Tibial nerve (tissue), 4 donors: ENCODE measurements at places on chromosomes 5 and 9.

DNA sequence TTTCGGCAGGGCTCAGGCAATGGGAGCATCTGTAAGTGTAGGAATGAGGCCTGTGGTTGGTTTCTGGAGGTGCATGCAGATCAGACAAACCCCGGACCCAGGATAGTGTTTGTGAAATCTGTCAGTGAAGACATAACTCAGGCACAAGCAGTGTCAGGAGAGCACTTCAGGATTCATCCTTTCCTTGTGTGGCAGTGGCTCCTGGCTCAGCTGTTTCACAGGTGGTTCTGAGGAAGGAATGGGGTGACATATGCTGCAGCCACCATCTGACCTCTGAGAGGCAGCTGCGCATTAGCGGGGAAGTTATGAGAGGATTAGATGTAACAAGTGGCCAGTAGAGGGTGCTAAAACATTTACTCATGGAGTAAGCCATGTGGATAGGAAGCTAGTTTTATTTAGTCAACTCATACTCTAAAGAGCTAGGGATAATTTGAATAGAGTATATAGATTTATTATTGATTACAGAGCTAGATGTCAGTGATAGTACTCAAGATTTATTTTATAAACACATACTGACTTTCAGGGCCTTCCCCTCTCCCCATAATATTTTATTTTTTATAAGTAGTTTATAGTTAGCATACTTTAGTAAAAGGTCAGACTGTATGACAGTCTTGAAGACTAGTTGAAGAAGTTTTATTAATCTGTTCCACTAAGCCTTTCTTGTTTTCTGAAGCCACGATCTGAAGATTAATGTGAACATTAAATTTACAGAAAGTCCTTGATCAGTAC, 28.4 kb downstream of the NNT start:
- no peaks in the 10 kb centered on the region for H3K4me1 ChIP-seq
- H3K27ac ChIP-seq, result no peak overlapping the region
- no peaks in the 10 kb centered on the region for H3K27me3 ChIP-seq

DNA sequence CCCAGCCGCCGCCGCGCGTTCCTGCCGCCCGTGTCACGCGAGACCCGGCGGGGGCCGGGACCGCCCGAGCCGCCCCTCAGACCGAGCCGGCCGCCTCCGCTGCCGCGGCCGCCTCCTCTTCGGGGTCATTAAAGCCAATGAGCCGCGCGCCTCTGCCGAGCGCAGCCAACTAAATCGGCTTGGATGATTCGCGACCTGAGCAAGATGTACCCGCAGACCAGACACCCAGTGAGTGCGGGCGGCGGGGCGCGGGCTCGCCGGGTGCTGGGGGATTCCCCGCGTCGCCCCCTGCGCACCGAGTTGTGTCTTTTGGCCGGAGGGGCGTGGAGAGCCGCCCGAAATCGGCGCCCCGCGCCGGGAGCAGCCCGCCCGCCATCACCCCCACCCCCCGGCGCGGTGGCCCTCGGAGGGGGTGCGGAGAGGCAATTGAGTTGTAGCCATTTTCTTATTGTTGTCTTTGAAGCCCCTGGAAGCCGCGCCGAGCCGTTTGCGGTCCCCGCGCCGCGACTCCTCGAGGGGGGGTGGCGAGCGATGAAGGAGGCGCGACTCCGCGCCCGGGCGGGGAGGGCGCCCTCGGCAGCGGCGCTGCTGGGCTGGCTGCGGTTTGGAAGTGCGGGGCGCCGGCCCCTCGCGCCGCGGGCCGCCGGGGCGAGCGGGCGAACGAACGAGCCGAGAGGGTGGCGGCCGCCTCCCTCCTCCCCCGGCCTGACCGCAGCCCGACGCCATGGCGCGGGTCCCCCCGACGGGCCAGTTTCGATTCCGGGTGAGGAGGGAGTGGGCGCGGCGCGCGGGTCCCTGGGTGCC, 1.0 kb downstream of the TLE4 start:
- H3K27ac ChIP-seq, result peak overlapping the region; percentile 94
- no peaks in the 10 kb centered on the region for H3K4me1 ChIP-seq
- H3K36me3 ChIP-seq, result no peaks in the 10 kb centered on the region
- H3K4me3 ChIP-seq, result peak overlapping the region; percentile 81

- H3K27ac ChIP-seq, result no peak overlapping the region
- no peaks in the 10 kb centered on the region for H3K27me3 ChIP-seq
- no peaks in the 10 kb centered on the region for H3K4me1 ChIP-seq
- H3K4me3 ChIP-seq, result no peak overlapping the region
- DNase-seq, result no peak
- no peaks in the 10 kb centered on the region for H3K36me3 ChIP-seq
Measured at GRCh38 chr5:171715551-171715950, 70.1 kb upstream of the SMIM23 start.

DNA sequence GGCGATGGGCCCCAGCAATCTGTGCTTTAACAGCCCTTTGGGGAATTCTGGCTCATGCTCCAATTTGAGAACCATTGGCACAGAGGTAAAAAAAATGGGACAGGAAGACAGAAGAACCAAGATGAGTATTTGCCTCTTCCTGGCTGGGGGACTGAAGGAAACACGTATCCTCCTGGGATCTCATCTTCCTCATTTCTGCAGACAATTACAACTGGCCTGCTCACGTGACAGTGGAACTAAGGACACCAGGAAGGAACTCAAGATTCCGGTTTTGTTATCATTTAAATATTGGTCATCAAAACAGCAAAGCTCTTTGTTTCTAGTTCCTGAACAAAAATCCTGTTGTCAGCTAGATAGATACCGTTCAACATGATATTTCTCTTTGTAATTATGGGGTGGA, 216.0 kb upstream of the DAP start:
- H3K36me3 ChIP-seq, result no peaks in the 10 kb centered on the region
- DNase-seq, result no peak
- H3K4me1 ChIP-seq, result no peaks in the 10 kb centered on the region
- H3K27me3 ChIP-seq, result no peaks in the 10 kb centered on the region
- no peak overlapping the region for H3K27ac ChIP-seq

- H3K27ac ChIP-seq, result no peak overlapping the region
- DNase-seq, result no peak
- no peak overlapping the region for H3K4me3 ChIP-seq
- no peaks in the 10 kb centered on the region for H3K36me3 ChIP-seq
- H3K4me1 ChIP-seq, result no peaks in the 10 kb centered on the region
Measured at GRCh38 chr9:118829334-118829733, 539.9 kb downstream of the BRINP1 start.

DNA sequence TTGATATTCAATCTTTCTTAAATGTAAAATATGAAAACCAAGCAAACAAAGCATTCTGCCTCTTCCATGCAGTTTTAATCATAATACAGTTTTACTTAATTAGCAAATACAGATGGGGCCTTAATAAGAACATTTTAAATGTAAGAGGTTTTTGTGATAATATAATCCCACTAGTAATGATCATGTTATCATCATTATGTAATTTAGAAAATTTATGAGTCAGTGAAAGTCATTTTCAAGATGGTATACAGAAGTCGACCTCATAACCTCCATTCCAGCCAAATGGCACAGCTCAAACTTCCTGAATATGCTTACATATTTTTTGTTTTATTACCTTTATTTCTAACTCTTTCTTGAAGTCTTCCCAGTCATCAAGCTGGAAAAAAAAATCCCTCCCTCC, 102.2 kb upstream of the GNA14 start:
- no peak overlapping the region for H3K4me3 ChIP-seq
- DNase-seq, result no peak
- H3K4me1 ChIP-seq, result peaks cover 21% of the 10 kb centered on the region
- H3K27me3 ChIP-seq, result no peaks in the 10 kb centered on the region
- H3K36me3 ChIP-seq, result no peaks in the 10 kb centered on the region

GRCh38 chr9:29199975-29200374, 1626.7 kb upstream of the C9orf72 start:
- DNase-seq, result no peak
- no peak overlapping the region for H3K4me3 ChIP-seq
- no peaks in the 10 kb centered on the region for H3K4me1 ChIP-seq
- no peaks in the 10 kb centered on the region for H3K27me3 ChIP-seq
- H3K36me3 ChIP-seq, result no peaks in the 10 kb centered on the region
- H3K27ac ChIP-seq, result no peak overlapping the region

DNA sequence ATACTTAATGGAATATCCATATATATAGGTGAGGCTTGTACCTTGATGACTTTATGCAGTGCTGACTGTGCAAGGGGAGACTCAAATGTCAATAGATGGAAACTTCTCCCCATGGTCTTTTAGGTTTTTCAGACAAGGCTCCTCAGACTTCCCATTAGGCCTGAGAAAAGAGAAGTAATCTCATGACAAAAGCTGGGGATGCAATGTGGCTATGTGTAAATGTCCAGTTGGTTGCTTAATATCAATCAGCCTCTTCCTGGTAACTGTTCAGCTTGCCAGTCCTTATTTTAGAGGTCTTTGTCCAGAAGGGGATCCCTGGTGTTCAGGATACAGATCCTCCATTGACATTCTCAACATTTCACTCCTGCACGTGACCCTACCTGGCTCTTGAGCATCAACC, 621.1 kb upstream of the CDH18 start:
- no peak overlapping the region for H3K4me3 ChIP-seq
- DNase-seq, result no peak
- H3K27me3 ChIP-seq, result no peaks in the 10 kb centered on the region
- H3K27ac ChIP-seq, result no peak overlapping the region
- no peaks in the 10 kb centered on the region for H3K4me1 ChIP-seq

DNA sequence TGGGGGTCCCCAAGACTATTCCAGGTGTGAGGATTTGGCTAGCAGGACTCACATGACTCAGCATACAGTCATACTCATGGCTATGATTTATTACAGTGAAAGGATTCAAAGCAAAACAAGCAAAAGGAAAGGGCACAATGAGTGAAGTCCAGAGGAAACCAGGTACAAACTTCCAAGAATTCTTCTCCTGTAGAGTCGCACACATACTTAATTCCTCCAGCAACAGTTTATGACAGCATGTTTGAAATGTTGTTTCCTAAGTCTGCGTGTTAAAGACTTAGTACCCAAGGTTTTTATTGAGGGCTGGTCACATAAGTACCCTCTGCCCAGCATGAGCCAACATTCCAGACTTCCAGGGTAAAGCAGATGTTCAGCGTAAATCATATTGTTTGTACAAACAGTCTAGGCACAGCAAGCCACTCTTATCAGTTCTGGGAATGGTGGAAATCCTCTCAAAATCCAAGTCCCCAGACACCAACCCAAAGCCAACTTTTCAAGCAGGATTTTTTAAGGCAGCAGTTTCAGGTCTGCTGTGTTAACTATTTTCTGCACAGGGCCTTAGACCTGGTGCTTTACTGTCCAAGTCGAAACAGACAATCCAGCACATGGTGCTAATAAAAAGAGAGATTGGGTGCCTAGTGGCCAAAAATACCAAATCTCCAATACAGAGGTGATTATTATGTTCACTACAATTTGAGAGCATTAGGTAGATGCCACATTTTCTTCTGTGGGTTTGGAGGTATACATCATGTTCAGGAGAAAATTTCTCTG, 18.6 kb upstream of the RICTOR start:
- no peaks in the 10 kb centered on the region for H3K36me3 ChIP-seq
- no peak overlapping the region for H3K4me3 ChIP-seq
- no peaks in the 10 kb centered on the region for H3K4me1 ChIP-seq
- no peak for DNase-seq
- no peaks in the 10 kb centered on the region for H3K27me3 ChIP-seq

DNA sequence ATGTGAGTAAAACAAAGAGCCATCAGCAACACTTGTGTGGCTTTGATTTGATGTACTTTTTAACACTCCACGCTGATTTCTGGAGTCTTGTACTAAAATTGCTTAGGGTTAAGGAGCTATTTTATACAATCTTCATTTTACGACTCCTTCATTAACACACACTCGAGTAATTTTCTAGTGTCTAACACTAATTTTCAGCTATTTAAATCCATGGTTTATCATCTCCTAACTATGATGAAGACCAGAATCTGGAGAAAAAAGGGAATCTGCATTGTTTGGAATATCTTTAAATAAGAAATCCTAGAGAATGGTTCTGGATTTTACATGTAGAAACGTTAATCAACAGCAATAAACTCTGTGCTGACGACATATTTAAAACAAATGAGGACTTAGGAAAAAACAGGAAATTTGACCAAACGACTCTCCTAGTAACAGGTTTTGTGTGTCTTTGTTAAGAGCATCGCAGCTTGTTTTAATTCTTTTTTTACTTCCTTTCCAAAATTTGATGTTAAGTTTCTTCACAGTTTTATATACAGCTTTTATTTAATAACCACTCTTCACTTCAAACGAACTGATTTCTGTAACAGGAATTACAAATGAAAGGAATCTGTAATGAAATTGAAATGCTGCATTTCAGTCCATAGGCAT, 138.5 kb downstream of the AOPEP start:
- peaks cover 49% of the 10 kb centered on the region for H3K4me1 ChIP-seq
- H3K27ac ChIP-seq, result peak overlapping the region; percentile 46
- no peaks in the 10 kb centered on the region for H3K36me3 ChIP-seq
- H3K27me3 ChIP-seq, result no peaks in the 10 kb centered on the region
- no peak overlapping the region for H3K4me3 ChIP-seq

DNA sequence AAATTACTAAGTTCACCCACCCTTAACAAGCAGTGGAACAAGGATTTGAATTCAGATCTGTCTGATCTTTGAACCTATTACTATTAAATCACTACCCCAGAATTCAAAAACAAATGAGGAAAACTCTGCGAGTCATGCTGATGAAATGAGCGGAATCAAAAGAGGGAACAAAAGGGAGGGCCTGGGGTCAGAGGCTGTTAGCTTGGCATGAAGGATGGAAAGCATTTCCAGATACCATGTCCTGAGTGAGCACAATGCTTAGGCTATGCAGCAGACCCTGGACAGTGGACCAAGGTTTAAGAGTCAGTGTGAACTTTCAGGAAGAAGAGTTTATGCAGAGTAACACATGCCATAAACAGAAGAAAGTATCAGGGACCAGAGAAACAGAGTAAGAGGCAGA, 30.5 kb downstream of the GRIA1 start:
- peak overlapping the region; percentile 0 for H3K27ac ChIP-seq
- H3K4me1 ChIP-seq, result peaks cover 4% of the 10 kb centered on the region
- no peak overlapping the region for H3K4me3 ChIP-seq
- H3K27me3 ChIP-seq, result no peaks in the 10 kb centered on the region
- no peaks in the 10 kb centered on the region for H3K36me3 ChIP-seq

DNA sequence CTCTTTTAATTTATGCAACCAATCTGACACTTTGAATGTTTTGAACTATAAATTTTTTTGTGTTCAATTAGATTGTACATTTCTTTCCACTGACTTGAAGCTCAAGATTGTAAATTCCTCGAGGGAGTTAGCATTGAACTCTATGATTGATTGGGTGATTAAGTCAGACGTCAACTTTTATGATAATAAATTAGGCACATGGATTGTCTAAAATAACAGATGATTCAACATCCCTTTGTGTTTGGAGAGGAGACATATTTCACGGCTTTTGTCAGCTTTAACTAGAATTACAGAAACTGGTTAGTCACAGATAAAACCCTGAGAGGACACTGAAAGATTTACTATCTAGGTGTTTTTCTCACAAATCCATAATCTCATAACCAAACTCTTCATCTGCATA, 32.7 kb upstream of the TXNDC8 start:
- no peak for DNase-seq
- H3K4me1 ChIP-seq, result no peaks in the 10 kb centered on the region
- H3K36me3 ChIP-seq, result no peaks in the 10 kb centered on the region
- no peak overlapping the region for H3K4me3 ChIP-seq

GRCh38 chr5:93206203-93206602, 374.8 kb downstream of the NR2F1-AS1 start:
- DNase-seq, result no peak
- H3K4me3 ChIP-seq, result no peak overlapping the region
- H3K36me3 ChIP-seq, result no peaks in the 10 kb centered on the region
- no peaks in the 10 kb centered on the region for H3K27me3 ChIP-seq
- H3K4me1 ChIP-seq, result no peaks in the 10 kb centered on the region

GRCh38 chr5:99460701-99461100, 531.9 kb upstream of the CHD1 start:
- no peak for DNase-seq
- no peaks in the 10 kb centered on the region for H3K36me3 ChIP-seq
- H3K27ac ChIP-seq, result no peak overlapping the region
- no peaks in the 10 kb centered on the region for H3K27me3 ChIP-seq

- H3K4me3 ChIP-seq, result no peak overlapping the region
- no peak overlapping the region for H3K27ac ChIP-seq
- no peaks in the 10 kb centered on the region for H3K4me1 ChIP-seq
- H3K27me3 ChIP-seq, result no peaks in the 10 kb centered on the region
Measured at GRCh38 chr9:79524266-79524665, 47.5 kb upstream of the TLE4 start.
